ENCODE measurements at places on chromosomes 6 and 20.

DNA sequence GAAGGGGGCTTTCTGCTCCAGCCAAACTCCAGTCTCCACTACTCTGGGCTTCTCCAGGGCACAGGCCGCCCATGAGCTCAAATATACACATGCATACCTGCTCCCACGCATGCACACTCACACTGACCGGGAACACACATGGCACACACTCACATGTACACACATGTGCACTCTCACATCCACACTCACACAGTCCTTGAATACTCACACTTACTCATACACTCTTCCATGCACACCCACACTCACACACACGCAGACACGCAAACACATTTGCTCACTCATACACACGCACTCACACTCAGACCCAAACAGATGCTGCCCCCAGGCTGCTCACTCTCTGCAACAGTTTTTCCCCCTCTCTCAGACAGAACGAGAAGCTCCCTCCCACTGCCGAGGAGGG, 7.0 kb downstream of the GDAP1L1 start:
- no peak for DNase-seq

GRCh38 chr6:44037847-44038542, 89.3 kb downstream of the MRPL14 start:
- no peak for DNase-seq

- DNase-seq = no peak
These were observed 231.1 kb downstream of the HDGFL1 start for GRCh38 chr6:22800451-22800850.

DNA sequence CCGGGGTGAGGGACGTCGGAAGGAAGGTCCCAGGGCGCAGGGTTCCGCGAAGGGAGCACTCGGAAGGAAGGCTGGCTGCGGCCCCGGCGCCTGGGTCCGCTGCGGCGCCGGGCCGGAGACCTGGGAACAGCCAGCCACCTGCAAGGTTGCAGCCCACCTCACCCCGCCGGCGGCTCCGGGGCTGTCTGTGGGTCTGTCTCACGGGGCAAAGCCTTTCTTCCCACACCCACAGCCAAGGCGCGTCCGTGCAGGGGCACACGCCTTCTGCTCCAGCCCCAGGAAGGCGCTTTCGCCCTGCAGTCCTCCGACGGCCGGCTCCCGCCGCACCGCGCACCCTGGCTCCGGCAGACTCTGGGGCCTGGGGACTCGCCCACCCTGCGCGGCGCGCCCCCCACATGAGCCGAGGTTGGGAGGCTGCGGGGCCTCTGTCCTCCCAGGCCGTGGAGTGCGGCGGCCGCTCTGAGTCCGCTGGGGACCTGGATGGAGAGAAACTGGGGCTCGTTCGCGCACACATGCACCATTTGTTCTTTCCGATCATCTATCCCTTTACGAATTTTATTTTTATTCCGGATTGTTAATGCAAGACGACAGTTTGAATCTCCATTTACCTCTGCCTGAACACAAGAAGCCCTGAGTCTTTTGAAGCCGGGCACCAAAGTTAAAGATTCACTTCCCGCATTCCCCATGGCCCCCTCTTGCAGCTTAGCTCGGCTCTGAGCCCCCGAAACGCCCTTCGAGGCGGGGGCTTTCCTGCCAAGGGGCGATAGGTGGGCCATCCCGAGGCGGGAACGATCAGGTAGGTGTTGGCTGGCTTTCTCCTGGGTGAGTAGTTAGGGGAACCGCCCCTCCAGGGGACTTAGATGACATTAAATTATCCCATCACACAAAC, 4.5 kb upstream of the FOXC1 start:
- no peak for DNase-seq

- DNase-seq = no peak
These were observed 5.6 kb downstream of the ZMYND8 start for GRCh38 chr20:47350691-47351545.

DNA sequence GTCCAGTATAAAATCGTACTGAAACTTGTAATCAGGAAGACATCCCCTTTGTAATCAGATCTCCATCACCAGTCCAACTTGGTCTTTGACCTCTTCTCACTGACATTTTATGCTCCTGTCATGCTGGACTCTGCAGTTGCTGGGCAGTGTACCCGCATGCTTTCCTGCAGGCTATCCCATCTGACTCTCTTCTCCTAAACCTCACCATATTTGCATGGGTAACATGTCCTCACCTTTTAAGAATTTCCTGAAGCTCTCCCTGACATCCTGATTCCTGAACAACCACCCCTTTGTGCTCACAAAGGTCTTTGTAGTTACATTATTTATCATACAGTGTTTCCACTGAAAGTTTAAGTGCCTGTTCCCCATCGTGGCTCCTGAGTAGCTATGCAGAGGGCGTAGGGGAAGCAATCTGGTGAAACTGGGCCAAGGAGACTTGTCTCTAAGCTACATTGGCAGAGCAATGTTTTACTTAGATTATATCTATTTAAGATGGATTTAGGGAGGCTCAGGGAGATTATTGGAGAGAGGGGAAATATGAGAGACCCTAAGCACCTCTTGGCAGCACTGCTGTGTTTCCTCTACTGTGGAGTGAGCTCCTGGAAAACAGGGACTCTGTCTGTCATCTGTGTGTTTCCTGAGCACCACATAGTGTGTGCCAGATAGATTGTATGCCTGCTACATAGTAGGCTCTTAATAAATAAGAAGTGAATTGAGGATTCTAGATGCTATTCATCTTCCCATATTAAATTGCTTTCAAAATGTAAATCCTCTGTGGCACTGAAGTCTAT, 124.0 kb downstream of the LAMA2 start:
- no peak for DNase-seq

DNA sequence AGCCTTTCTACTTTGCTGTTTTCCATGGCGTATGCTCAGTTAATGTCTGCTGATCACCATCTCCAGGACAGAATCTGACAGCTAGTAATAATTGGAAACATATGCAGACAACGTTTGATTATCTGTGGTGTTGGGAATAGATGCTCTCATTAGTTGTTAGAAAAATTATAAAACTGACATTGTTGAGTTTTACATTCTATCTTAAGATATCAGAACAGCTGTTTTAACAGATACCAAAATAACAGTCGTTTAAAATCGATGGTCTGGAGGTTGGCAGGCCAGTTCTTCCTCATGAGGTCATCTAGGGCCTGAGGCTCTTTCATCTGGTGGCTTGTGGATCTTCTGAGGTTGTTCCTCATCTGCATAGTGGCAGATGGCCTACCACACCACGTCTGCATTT, 137.6 kb downstream of the AIG1 start:
- DNase-seq = no peak

GRCh38 chr20:37441023-37441422, 80.0 kb upstream of the NNAT start:
- DNase-seq = no peak

GRCh38 chr6:6256886-6257285, 63.6 kb downstream of the F13A1 start:
- no peak for DNase-seq

DNA sequence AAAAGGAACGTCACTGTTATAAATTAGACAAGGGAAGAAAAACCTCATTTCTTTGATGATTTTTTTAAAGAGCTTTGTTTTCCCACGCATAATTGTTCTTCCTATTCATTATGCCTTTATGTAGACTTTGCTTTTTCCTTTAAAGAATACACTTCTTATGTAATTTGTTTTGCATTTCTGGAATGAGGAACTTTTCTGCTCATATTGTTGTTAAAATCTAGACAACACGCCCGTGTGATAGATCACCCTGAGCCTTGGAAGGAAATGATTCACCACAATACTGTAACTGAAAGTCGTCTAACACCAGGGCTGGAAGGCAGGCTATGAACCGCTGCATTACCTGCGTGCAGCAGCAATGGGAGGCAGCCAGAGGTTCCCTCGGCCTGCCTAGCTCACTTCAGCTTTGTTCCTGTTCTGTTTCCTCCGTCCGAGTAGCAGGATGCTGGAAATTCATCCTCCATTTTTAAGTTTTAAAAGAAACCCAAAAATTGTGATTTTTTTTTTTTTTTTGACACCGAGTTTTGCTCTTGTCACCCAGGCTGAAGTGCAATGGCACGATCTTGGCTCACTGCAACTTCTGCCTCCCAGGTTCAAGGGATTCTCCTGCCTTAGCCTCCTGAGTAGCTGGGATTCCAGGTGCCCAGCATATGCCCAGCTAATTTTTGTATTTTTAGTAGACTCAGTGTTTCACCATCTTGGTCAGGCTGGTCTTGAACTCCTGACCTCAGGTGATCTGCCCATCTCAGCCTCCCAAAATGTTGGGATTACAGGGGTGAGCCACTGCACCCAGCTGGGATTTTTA, 49.6 kb upstream of the ZNF217 start:
- DNase-seq = no peak

- no peak for DNase-seq
These were observed 43.2 kb upstream of the BMP5 start for GRCh38 chr6:55918639-55919038.

GRCh38 chr6:125294925-125295324, 6.8 kb downstream of the HDDC2 start:
- no peak for DNase-seq

- DNase-seq = no peak
These were observed 212.5 kb upstream of the GRIK2 start for GRCh38 chr6:101181006-101181405.

DNA sequence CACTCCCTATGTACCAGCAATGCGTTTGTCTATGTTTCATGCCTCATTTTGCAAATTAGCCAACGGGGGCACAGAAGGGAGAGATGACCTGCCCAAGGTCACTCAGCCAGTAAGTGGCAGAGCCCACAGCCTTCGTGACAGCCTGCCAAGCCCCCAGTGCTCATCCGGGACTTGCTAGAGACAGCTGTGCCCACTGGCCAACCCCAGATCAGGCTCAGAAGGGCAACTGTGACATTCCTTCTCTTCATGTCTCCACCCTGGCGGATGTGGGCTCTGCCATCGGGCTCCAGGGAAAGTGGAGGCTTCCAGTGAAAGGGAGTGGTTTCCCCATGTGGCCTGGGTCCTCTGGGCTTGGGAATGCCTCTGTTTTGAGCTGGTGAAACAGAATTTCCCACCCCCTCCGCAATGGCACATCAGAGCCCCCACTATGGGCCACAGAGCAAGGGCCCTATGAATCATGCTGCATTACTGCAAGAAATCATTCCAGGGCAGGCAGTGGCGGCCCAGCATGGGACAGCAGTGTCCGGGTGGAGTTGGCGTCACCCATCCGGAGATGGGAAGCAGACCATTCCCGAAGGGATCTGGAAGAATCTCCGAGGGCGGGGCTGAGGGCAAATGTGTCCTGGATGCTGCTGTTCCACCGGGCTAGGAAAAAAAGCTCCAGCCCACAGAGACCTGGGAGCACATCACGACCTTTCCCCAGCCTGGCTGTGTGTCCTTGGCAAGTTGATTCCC, 9.1 kb downstream of the RSPO4 start:
- DNase-seq = no peak

DNA sequence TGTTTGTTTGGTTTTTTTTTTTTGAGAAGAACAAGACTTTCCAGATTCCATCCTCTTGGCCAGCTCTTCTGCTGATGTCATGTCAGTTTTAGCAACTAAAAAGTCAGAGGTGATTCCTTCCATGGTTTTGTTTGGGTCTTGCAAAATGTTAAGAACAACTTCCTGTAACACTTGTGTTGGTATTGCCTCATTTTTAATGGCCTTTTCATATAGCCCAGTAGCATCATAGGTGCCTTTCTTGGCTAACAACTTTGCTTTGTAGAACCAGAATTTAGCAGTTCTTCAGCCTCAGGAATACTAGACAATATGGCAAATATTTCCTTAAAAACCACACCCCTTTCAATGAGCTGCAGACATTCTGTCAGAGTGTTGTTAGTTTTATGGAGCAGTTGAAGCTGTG, 99.5 kb upstream of the SIRPG start:
- no peak for DNase-seq

DNA sequence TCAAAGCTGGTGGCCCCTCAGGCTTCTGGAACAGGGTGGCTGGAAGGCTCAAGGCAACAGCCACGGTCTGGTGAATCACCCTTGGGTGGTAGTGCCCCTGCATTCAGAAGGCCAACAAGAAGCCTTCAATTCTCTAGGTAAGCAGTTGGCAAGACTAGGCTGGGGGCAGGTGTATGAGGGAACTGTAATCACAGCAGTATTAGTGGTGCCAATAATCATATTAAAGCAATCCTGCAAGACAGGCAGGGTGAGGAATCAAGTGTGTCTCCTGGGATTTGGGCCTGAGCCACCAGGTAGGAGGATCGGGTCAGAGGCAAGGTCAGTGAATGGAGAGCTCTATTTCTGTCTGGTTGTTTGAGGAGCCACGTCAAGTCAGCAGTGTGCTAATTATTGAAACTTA, 24.9 kb upstream of the SCUBE3 start:
- no peak for DNase-seq

DNA sequence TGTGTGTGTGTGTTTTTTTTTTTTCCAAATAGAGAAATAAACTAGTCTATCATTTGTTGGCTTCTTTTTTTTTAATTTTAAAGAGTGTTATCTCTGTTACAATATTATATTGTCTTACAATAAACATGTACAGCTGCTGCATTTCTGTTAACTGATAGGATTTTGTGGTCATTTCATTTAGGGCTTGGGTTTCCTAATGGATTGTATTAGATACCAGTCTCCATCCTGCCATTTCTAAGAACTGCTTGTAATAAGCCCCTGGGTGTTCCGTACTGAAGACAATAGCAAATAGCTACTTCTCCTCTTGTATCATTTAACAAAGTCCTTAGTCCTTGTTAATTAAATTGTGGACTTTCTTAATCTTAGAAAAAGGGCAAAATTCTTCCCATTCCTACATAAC, 45.7 kb downstream of the SOBP start:
- no peak for DNase-seq

GRCh38 chr20:24453869-24454268, 15.6 kb upstream of the SYNDIG1 start:
- no peak for DNase-seq

DNA sequence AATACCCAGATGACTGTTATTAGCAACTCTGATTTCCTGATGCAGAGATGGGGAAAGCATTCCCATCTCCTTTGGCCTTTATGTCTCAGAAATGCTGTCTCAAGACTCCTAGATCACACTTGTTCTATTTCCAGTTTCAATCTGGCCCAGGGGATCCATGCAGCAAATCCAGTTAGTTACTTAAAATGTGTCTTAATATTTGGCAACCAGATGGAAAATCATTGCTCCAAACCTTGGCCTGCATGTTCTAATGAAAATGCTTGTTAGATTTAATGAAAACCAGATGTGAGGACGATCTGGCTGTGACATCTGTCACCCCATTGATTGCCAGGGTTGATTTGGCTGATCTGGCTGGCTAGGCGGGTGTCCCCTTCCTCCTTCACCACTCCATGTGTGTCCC, 125.2 kb downstream of the TSHZ2 start:
- DNase-seq = no peak

DNA sequence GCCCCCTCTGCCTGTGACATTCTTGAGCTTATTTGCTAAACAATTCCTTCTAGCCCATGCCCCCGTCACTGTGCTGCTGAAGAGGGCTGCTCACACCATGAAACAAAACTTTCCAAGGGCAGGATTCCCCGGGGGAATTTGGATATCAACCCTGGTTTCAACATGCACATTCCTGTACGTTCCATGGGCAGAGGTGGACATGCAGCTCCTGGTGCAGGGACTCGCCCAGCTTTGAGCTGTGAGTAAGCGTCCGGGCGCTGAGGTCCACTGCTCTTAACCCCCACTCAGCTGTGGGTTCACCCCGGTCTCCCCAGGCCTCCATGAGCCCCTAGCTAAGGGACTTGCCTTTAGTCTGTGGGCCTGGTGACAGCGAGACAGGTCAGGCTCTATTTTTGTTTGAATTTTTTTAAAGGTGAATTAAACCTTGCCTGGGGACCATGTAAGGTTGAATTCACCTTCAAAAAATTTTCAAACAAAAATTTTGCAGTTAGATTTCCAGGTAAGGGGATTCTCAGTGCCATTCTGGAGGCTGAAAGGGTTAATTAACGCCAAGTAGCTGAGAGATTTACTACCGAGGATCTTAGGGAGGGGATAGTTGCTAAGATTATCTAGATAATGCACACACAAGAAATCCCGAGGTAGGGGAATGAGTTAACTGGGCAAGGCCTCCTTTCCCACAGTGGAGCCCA, 70.3 kb upstream of the SLC22A23 start:
- no peak for DNase-seq
